ENCODE measurements at places on chromosomes 3 and 15. TPM values are rescaled to one million over a fixed set of nuclear protein-coding genes. Genes with fewer than 3 reads are reported as not detected.

The AADACL2 gene
- total RNA-seq: 2.8 TPM

The GP9 gene
- total RNA-seq: not detected

The ACKR2 gene
- total RNA-seq: 8.8 TPM

The BCHE gene
- 30.6 TPM for total RNA-seq

The ARNT2 gene
- 3.6 TPM for total RNA-seq

DNA sequence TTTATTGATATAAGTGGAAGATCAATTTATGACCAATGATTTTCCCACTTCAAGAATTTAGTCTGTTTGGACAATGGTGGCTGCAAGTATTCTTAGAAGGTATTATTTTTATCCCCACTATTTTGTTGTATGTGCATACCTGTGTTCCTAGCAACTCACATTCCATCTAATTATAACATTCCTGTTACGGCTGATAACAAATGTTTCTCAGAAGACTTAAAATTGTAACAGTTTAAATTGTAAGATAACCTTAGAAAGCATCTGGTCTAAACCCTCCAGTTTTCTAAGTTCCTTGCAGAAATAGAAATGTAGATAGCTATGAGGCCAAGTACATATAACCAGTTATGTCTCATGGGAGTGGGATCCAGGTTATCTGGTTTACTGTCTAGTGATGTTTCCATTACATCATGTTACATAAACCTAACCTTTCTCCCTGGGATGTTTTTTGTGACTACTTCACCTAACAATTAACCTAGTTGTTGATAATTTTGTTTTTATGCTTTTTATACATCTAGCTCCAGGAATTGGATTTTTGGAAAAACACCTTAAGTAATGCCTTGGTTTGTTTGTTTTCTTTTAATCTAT is 11.1 kb upstream of the MFN1 start:
- no peak for DNase-seq

DNA sequence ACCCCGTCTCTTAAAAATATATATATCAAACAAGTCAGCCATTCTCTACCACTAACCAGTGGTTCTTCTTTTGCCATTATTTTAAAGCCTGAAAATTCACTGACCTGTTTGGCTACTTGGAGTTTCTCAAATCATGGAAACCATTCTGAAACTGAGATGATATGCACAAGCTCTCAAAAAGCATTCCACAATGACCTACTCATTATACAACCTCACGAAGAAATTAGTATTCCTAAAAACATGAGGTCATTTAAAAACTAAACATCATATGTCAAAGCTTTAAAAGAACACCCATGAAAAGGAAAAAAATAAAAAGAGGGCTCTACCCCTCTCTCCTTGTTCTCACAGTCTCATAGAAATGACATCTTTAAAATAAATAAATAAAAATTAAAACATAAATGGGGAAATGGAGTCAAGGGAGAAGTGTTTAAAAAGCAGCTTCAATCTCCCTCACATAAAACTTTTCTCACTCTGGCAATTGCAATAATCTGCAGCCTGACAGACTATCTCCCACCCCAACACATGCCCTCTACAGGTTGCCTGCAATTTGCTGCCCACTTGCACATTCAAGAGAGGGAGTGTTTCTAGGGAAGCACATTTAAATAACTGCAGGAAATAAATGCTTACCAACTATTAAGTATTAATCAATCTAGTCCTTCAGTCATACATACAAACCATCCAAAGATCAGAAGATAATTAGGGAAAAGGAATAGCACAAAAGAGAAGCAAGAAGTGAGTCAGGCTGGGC is 73.3 kb downstream of the TRANK1 start:
- no peak for DNase-seq

DNA sequence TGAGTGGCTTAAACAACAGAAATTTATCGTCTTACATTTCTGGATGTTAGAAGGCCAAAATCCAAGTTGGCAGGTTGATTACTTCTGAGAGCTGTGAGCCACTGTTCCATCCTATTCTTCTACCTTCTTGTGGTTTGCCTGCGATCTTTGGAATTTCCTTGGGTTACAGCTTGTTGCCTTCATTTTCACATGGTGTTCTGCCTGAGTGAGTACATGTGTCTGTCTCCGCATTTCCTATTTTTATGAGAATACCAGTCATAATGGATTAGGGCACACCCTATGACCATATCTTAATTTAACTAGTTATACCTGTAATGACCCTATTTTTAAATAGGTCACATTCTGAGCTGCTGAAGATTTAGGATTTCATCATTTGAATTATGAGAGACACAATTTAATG is 294.3 kb downstream of the CNTN4 start:
- no peak for DNase-seq

- DNase-seq: no peak
These were observed 7.3 kb upstream of the SERPINI2 start for GRCh38 chr3:167481164-167481563.

DNA sequence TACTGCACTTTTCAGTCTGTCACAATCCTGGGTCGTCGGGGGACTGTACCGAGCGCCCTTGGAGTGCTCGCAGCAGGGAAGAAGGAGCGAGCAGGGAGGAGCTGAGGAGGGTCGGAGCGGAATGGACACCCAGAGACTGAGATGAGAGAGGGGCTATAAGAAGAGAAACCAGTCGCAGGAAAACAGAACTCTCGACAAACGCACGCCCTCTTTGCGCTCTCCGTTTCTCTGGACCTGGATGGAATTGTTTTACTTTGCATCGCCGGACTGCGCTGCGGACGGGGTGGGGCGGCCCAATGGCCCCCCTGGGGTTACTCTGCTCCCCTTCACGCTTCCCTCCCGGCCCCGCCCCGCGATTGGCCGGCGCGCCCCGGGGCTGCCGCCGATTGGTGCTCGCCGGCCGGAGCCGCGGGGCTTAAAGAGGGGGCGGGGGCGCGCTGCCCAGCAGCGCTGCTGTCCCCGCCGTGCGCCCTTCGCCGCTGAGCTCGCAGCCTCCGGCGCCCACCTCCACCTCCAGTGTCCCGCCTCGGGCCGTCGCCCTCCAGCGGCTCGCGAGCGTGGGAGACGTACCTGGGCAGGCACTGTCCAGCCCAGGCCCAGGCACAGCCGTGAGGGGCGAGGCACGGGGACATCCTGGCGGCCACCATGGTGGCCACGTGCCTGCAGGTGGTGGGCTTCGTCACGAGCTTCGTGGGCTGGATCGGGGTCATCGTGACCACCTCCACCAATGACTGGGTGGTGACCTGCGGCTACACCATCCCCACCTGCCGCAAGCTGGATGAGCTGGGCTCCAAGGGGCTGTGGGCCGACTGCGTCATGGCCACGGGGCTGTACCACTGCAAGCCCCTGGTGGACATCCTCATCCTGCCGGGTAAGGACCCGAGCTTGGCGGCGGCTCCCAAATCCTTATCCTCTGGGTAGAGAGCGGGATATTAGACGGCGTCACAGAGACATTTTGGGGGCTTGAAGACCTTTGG is at the start of gene CLDN11:
Gene CLDN11 (plus strand): TSS at position 447 of the 977 bp plus-strand sequence. CDS start 199 bp downstream, at position 646.
- DNase-seq: no peak

GRCh38 chr3:10855871-10856662 is 40.0 kb downstream of the SLC6A11 start:
- DNase-seq: no peak

DNA sequence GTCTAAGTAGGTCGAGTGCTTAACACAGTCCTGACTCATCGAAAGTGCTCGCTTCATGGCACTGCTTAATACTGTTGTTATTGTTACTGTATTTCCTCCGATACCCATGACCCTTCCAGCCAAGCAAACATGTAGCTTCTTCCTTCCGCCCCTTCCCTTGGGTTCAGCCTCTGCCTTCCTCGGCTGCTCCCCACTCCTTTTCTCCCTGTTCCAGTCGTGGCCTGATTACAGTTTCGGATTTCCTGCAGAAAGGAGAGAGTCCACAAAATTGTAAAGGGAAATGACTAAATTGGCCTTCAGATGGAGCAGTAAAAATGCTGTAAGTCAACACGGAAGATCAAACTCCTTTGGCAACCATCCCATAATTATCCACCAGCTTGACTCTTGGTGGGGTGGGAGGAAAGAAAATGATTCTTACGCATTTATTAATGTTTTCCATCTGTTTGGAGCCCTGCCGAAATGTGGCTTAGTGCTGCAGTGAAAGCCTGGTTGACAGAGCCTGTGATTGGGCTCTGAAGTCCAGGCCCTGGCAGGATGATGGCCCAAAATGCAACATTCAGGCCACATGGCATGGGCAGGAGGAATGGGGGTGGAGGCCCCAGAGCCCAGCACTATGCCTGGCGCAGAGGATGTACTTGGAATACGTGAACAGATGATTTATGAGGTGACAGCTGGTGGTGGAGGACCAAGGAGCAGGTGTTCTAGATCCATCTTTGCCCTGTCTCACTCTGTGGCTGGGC is 37.6 kb downstream of the FAM3D start:
- no peak for DNase-seq

DNA sequence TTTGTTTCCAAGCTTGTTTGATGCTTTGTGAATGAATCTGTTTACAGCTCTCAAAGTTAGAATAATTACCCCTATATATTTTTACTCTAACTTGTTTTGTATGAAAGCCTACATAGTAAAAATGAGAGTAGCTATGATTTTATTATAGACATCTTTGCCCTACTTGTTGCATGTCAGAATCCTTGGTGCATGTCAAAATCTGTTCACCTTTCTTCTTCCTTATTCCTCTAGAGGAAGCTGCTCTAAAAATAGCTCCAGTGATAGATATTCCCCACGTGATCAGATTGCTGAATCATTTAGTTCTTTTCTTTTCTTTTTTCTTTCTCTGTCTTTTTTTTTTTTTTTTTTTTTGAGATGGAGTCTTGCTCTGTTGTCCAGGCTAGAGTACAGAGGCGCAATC is 39.8 kb downstream of the LRRC49 start:
- no peak for DNase-seq

DNA sequence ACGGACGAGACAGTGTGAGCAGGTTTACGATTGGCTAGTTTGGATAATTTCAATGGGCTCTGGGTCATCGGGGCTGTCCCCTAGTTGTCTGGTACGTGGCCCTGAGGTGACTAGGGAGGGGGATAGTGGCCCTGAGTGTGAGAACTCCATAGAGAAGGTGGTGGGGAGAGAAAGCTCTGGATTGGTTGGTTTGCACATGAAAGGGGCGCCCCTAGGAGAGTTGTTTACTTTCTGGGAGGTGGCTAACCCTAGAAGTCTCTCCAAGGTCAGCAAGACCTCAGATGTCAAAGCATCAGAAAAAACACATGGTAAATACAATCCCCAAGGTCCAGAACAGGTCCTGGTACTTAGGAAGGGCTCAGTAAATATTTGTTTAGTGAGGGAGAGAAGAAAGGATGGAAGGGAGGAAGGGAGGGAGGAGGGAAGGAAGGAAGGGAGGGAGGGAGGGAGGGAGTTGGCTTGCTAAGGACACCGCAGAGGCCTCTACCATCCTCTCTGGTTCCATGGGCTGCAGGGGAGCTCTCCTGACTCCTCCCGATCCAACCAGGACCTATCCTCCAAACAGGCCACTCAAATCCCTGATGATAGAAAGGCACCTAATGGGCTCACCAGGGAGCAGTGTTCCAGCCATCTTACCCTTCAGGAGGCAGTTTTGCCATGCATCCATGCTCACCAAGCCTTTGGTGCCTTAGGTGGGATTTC is 3.0 kb upstream of the TRH start:
- no peak for DNase-seq

- no peak for DNase-seq
These were observed 90.9 kb downstream of the RAP2B start for GRCh38 chr3:153252963-153253362.

GRCh38 chr15:25738171-25738965 is 124.8 kb downstream of the ATP10A start:
- no peak for DNase-seq

DNA sequence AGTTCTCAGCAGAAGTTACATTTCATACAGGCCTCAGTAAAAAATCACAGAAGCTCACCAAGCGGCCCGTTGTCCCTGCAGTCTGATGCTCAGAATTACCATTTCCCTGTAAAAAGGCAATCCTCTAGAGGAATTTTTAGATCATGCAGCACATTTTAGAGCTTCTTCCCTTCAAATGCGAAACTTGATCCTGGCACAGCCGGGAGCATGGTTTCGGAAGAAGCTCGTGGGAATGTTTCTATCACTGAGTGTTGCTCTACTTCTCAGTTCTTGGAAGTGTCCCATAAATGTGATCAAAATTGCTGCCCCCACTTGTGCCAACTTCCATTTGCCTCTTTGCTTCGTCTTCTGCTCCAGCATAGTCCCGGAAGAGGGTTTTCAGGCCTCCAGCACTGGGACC is 3.8 kb upstream of the H1-8 start:
- no peak for DNase-seq

Measured in omental fat pad (tissue), 4 donors.